ENCODE measurements at places on chromosomes 2 and 18. TPM values are rescaled to one million over a fixed set of nuclear protein-coding genes. Genes with fewer than 3 reads are reported as not detected.

- DNase-seq, result no peak
- H3K4me1 ChIP-seq, result peaks cover 15% of the 10 kb centered on the region
- H3K4me3 ChIP-seq, result no peak overlapping the region
These were observed 55.4 kb upstream of the CD28 start for GRCh38 chr2:203650860-203651613.

DNA sequence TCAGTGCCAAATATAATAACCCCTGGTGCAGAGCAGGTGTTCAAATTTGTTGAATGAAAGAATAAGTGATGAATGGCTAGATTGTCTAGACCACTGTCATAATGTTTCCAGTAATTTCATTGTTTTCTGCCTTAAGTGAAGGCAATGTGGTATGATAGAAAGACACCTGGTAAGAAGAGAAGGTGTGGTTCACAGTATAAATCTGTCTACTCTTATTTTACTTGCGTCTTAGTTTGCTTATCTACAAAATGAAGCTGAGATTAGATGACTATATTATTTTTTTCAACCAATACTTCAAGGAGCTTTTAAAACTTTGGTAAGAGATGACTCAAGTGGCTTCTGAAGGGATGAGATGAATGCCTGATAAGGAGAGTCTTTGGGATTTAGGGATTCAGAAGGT lies 788.4 kb downstream of the EPHA4 start:
- H3K4me1 ChIP-seq, result peaks cover 4% of the 10 kb centered on the region
- H3K4me3 ChIP-seq, result no peak overlapping the region
- DNase-seq, result no peak
- no peaks in the 10 kb centered on the region for H3K27me3 ChIP-seq
- no peaks in the 10 kb centered on the region for H3K36me3 ChIP-seq

GRCh38 chr18:48254077-48254602 lies 155.0 kb downstream of the ZBTB7C start:
- H3K36me3 ChIP-seq, result no peaks in the 10 kb centered on the region
- H3K27me3 ChIP-seq, result no peaks in the 10 kb centered on the region

- H3K36me3 ChIP-seq, result no peaks in the 10 kb centered on the region
- no peak overlapping the region for H3K4me3 ChIP-seq
- no peak overlapping the region for H3K27ac ChIP-seq
- no peaks in the 10 kb centered on the region for H3K4me1 ChIP-seq
These were observed 849.9 kb downstream of the DCDC2C start for GRCh38 chr2:4553241-4553640.

- peak overlapping the region; percentile 83 for H3K27ac ChIP-seq
- no peak for DNase-seq
- H3K36me3 ChIP-seq, result no peaks in the 10 kb centered on the region
- no peaks in the 10 kb centered on the region for H3K27me3 ChIP-seq
- H3K4me3 ChIP-seq, result no peak overlapping the region
These were observed 15.8 kb upstream of the COL6A3 start for GRCh38 chr2:237429753-237430152.

- no peaks in the 10 kb centered on the region for H3K36me3 ChIP-seq
- DNase-seq, result peak; percentile 28
- H3K4me1 ChIP-seq, result peaks cover 16% of the 10 kb centered on the region
- peak overlapping the region; percentile 84 for H3K4me3 ChIP-seq
These were observed 1.0 kb upstream of the PUM2 start for GRCh38 chr2:20351555-20352229.

DNA sequence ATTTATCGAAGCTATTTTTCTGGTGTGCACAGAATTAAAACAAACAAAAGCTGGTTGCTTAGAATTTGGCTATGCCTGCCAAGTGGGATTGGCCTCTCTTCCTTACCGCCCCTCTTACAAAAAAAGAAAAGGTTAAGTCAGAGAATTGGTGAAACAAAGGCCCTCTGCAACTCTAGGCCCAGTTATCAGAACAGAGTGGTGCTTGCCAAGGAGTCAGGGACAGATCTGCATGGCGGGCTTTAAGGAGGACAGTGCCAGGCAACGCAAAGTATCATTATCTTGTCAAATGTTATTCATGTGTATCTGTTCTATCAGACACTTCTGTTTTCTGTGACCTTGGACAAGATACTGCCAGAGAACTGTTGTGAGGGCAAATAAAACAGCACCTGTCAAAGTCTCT lies 78.3 kb downstream of the TGIF1 start:
- H3K27ac ChIP-seq, result no peak overlapping the region
- H3K4me3 ChIP-seq, result no peak overlapping the region
- no peaks in the 10 kb centered on the region for H3K36me3 ChIP-seq
- no peak for DNase-seq
- H3K4me1 ChIP-seq, result no peaks in the 10 kb centered on the region
- H3K27me3 ChIP-seq, result no peaks in the 10 kb centered on the region

DNA sequence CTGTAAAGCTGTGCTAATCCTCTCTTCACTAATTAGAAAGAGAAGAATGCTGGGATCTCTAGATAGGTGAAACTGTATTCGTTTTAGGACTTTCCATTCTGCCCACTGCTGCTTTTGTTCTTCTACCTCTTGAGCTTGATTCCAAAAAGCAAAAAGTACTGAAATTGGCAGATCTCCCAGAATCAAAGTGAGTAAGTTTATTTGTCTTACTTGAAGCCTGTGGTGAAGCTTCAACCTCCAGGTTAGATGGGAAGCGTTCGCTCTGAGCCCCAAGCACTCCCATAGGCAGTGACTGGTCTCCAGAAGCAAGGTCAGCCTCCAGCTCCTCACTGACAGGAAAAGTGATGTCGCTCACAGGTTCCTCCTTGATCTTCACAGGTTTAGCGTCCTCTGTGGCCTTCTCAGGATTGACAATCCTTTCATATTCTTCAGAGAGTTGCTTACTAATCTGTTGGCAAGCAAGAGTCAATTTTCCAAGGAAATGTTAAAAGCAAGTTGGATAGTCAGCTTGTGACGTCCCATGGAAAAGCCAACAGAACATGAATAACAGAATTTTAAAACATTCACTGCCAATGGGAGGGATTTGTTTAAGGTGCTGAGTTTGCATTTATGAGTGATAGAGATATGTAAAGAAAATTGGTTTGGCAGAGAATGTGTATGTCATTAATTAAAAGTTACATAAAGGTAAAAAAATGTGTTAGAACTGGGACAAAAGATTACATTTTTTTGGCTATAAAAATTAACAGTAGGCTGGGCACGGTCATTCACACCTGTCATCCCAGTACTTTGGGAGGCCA lies 8.1 kb downstream of the SUPT7L start:
- no peaks in the 10 kb centered on the region for H3K4me1 ChIP-seq
- no peak for DNase-seq
- H3K27ac ChIP-seq, result no peak overlapping the region
- H3K27me3 ChIP-seq, result no peaks in the 10 kb centered on the region
- no peak overlapping the region for H3K4me3 ChIP-seq
- peaks cover 55% of the 10 kb centered on the region for H3K36me3 ChIP-seq

- no peaks in the 10 kb centered on the region for H3K36me3 ChIP-seq
- no peak overlapping the region for H3K27ac ChIP-seq
- peaks cover 19% of the 10 kb centered on the region for H3K4me1 ChIP-seq
- no peak for DNase-seq
- no peak overlapping the region for H3K4me3 ChIP-seq
These were observed 1.8 kb upstream of the RNF144A start for GRCh38 chr2:6915399-6915798.

DNA sequence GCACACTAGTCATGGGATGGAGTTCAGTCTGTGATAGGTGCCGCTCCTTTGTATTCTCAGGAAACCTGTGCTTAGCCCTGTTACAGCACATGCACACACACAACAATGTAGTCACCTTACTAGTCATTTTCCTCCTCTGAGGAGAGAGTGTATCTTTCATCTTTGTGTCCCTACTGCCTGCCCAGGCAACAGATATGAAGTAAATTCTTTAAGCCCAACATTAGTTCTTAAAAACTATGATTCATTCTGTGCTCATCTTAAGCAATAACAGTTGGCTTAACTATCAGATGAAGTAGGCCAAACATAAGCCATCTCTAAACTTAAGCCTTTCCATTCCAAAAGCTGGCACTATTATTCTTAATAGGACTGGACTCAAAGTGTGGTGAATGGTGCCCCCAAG lies 186.5 kb downstream of the LNPK start:
- no peak for DNase-seq
- no peak overlapping the region for H3K4me3 ChIP-seq
- no peaks in the 10 kb centered on the region for H3K36me3 ChIP-seq
- H3K27ac ChIP-seq, result no peak overlapping the region

GRCh38 chr2:240989451-240990265 lies 8.8 kb upstream of the SNED1 start:
- no peak for DNase-seq
- no peak overlapping the region for H3K4me3 ChIP-seq
- no peaks in the 10 kb centered on the region for H3K36me3 ChIP-seq
- H3K27me3 ChIP-seq, result no peaks in the 10 kb centered on the region
- H3K27ac ChIP-seq, result no peak overlapping the region

- H3K27ac ChIP-seq, result no peak overlapping the region
- no peaks in the 10 kb centered on the region for H3K36me3 ChIP-seq
These were observed 36.0 kb downstream of the MRPL33 start for GRCh38 chr2:27807476-27807875.

GRCh38 chr18:10833656-10834055 lies 307.8 kb downstream of the NAPG start:
- no peaks in the 10 kb centered on the region for H3K36me3 ChIP-seq
- H3K27me3 ChIP-seq, result no peaks in the 10 kb centered on the region
- no peak overlapping the region for H3K27ac ChIP-seq
- no peak overlapping the region for H3K4me3 ChIP-seq
- no peak for DNase-seq

- H3K4me3 ChIP-seq, result no peak overlapping the region
- H3K27me3 ChIP-seq, result no peaks in the 10 kb centered on the region
- no peaks in the 10 kb centered on the region for H3K36me3 ChIP-seq
- no peaks in the 10 kb centered on the region for H3K4me1 ChIP-seq
- DNase-seq, result no peak
These were observed 8.2 kb downstream of the ADRA2B start for GRCh38 chr2:96108151-96108540.

DNA sequence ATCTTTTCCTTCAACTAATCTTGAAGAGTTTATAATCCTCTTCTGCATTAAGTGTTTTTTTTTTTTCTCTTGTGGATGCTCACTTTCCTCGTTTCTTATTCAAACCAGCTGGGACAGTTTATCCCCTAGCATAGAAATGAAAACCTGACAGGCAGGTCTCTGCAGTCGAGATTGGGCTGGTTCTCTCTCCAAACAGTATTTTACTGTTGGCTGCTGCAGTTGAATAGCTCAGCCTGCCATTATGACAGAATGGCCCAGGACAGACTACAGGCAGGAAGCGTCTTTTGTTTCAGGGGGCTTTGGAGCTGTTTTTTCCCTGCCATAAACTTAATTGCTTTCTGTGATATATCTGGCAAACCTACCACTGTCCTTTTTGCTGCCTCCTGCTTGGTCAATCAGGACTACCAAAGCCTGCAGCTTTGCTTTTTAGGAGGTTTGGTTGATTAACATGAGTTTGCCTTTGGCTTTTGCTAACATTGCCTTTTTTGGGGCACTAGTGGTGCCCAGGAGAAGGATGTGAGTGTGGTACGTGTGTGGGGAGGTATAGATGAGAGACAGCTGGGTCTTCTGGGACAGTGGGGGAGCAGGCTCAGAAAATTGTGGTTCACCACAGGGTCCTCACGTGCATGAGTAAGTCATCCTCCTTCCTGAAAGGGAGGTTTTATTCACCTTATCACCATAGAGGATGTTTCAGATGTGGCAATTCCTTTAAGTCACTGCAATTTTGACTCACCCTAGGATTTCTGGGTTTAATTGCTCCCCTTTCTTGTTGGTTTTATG lies 128.7 kb downstream of the LYPD6B start:
- DNase-seq, result peak; percentile 23
- no peak overlapping the region for H3K4me3 ChIP-seq
- no peaks in the 10 kb centered on the region for H3K4me1 ChIP-seq
- no peak overlapping the region for H3K27ac ChIP-seq
- H3K27me3 ChIP-seq, result peaks cover 3% of the 10 kb centered on the region
- no peaks in the 10 kb centered on the region for H3K36me3 ChIP-seq

DNA sequence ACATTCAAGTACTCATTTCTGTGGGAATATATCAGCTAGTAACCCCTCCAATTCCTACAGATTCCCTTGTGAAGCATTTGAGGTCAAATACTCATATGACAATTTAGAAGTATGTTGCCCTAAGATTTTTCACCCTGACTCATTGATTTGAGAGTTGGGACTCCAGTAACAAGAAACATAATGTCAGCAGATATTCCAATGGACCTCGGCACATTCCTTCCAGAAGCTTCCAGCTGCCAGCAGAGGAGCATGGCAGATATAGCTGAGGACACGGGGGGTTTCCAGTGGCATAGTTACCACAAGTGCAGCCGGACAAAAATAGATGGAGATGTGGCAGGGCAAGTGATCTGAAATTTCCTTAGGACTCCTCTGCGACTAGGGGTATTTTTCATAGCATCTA lies 101.9 kb upstream of the ARHGAP28 start:
- H3K4me3 ChIP-seq, result no peak overlapping the region
- H3K27ac ChIP-seq, result no peak overlapping the region
- H3K4me1 ChIP-seq, result no peaks in the 10 kb centered on the region
- H3K27me3 ChIP-seq, result no peaks in the 10 kb centered on the region
- DNase-seq, result no peak

DNA sequence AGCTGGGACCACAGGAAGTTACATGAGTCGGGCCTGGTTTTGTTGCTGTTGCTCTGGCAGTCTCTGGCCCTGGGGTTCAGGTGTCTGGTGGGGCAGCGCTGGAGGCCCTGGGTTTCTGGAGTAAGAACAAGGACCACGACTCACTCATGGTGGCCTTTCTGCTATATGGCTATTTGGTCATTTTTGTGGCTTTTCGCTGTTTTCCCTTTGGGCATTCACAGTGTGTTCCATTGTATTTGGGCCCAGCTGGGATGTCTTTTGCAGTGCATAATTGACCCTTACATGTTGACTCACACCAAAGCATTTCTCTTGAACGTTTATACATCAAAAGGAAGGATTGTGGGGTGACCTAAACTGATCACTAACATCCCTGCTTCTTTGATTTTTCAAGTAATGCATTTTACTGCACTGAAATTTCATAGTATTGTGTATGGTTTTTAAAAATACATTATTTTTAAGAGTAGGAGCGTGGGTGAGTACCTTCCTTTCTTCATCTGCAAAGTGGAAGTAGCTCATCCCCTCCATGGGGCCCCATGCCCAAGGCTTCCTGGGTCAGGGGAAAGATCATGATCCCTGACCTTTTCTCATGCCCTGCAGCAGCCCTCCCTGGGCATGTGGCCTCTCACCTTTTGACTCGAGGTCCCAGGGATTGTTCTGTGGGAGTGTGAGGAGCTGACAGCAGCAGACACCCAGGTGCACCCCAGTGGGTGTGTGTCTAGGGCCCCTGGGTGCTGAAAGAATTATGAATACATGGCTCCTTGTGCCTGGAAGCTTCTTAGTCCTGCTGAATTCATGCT lies 225.5 kb downstream of the AGAP1 start:
- no peaks in the 10 kb centered on the region for H3K36me3 ChIP-seq
- no peaks in the 10 kb centered on the region for H3K4me1 ChIP-seq
- H3K27me3 ChIP-seq, result no peaks in the 10 kb centered on the region
- no peak overlapping the region for H3K4me3 ChIP-seq
- no peak overlapping the region for H3K27ac ChIP-seq

The BCL2 gene
- 17.5 TPM for total RNA-seq

Measured in thymus (tissue), 14 donors.